ENCODE measurements at places on chromosomes 7 and 10.

DNA sequence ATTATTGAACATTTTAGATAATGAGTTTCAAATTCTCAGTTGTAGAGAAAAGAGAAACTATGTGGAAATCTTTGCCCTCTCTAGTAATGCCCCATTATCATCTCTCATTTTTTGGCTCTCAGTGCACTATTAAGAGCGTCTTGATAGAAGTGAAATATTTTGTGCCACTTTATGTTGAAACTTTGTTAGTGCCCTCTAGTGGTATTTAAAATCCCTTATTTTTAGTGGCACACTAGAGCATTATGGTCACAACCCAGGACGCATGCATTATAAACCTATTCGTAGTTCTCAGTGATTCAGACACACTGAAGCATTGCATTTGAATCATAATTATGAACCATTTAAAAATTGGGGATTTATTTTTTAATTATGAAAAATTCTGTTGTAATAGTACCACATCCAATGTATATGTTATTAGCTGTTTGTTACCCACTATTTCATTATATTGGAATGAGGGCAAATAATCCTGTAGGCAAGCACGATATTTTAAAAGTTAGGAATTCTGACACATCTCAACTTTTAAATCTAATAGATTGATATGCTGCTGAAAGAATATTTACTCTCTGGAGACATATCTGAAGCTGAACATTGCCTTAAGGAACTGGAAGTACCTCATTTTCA lies 21.9 kb downstream of the PDCD4 start:
- DNase-seq, result peak; percentile 28

GRCh38 chr7:29468196-29468595 lies 95.4 kb upstream of the PRR15 start:
- no peak for DNase-seq

DNA sequence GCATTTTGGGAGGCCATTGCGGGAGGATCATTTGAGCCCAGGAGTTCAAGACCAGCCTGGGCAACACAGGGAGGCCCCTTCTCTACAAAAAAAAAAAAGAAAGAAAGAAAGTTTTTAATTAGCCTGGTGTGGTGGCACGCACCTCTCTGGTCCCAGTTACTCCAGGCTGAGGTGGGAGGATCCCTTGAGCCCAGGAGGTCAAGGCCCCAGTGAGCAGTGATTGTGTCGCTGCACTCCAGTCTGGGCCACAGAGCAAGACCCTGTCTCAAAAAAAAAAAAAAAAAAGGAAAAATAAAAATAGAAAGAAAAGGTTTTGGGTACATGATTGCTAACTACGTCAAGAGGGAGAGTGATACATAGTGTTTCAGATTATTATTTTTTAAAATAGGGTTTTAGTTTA lies 2.0 kb upstream of the USP54 start:
- DNase-seq, result no peak

- no peak for DNase-seq
These were observed 138.3 kb downstream of the EGFR start for GRCh38 chr7:55156919-55157763.

DNA sequence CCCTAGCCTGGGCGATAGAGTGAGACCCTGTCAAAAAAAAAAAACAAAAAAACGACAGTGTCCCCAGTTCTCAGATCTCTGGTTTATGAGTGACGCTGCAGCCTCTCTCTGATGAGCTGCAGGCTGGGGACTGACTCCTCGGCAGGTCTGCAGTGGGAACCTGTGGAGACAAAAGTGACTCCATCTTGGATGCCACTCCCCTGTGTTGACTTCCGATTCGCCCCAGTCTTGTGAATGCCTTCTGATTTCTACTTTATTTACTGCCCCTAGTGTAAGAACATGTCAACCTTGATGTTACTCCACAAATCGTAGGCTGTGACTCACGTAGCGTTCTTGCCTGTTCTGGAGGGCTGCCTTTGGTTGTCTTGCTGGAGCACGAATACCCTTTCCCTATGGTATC lies 6.2 kb downstream of the TACR2 start:
- no peak for DNase-seq

DNA sequence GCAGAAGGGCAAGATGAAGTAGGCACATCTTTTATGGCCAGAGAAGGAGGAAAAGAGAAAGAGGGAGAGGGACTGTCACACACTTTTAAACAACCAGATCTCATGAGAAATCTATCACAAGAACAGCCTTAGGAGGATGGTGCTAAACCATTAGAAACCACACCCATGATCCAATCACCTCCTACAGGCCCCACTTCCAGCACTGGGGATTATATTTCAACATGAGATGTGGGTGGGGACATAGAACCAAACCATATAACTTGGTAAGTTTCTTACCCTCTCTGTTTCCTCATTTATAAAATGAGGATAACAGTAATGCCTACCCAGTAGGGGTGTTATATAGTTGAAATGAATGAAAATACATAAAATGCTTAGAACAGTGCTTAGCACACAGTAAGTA lies 66.0 kb downstream of the CHCHD3 start:
- DNase-seq, result no peak

- peak; percentile 64 for DNase-seq
These were observed 3.1 kb downstream of the KLLN start for GRCh38 chr10:87860156-87860795.

DNA sequence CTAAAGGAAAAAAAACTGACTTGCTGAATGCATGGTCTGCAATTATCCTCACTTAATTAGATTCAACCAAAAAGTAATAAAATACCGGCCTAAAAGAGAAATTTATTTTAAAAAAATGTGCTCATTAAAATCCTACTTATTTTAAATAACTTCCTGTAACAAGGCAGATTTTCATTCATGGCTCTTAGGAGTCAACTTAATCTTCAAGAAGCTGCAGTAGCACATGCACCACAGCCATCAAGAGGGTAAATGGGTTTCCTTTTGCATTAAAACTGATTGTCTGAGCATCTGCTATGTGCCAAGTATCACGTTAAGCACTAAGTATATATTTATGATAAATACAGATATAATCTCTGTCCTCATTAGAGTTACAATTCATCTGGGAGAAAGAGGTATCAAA lies 69.9 kb downstream of the SNX13 start:
- DNase-seq, result no peak

DNA sequence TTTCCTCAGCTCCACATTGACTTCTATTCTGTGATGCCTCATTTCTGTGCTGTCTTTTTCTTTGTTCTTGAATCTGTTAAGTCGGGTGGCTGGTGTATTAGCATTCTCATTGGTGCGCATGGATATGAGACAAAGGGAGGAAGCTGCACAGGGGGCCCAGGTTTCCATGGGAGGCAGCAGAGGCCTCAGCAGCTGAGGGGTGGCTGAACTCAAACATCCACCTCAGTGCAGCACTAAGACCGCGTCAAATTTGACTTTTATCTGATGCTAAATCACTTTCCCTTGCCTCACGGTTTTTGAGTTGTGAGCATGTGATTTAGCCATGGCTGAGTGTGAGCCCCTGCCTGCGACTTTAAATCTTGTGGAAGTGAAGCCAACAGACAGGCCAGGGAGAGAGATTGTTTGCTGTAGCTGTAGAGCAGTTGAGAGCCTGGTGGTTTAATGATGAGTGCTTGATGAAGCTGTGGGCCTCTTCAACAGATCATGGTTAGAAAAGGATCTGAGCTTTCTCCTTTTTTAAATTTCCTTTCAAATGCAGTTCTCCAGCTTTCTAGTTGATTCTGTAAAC lies 193.3 kb upstream of the ZNF804B start:
- no peak for DNase-seq

- no peak for DNase-seq
These were observed 56.0 kb upstream of the CTTNBP2 start for GRCh38 chr7:117929237-117929636.

GRCh38 chr7:55343002-55343781 lies 21.9 kb upstream of the LANCL2 start:
- no peak for DNase-seq

GRCh38 chr7:145134377-145134776 lies 298.5 kb upstream of the TPK1 start:
- DNase-seq, result no peak

- DNase-seq, result no peak
These were observed 18.7 kb upstream of the SLF2 start for GRCh38 chr10:100894033-100894432.

DNA sequence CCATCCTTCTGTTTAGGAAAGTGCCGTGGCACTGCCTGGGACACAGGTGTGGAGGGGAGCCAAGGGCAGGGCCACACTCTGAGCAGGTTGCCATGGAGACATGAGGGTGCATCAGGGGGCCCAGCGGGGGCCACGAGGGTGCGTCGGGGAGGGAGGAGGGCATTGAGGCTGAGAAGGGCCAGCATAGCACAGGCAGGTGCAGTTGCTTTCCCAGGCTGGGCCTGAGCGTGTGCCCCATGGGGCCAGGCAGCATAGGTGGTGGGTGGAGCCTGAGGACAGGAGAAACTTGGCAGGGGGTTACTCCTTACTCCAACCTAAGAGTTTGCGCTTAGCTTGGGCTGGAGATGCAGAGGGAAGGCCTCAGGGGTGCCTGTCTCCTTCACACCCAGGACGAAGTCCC lies 15.2 kb downstream of the YKT6 start:
- DNase-seq, result no peak

- no peak for DNase-seq
These were observed 84.7 kb downstream of the CACNA2D1 start for GRCh38 chr7:82358923-82359322.

DNA sequence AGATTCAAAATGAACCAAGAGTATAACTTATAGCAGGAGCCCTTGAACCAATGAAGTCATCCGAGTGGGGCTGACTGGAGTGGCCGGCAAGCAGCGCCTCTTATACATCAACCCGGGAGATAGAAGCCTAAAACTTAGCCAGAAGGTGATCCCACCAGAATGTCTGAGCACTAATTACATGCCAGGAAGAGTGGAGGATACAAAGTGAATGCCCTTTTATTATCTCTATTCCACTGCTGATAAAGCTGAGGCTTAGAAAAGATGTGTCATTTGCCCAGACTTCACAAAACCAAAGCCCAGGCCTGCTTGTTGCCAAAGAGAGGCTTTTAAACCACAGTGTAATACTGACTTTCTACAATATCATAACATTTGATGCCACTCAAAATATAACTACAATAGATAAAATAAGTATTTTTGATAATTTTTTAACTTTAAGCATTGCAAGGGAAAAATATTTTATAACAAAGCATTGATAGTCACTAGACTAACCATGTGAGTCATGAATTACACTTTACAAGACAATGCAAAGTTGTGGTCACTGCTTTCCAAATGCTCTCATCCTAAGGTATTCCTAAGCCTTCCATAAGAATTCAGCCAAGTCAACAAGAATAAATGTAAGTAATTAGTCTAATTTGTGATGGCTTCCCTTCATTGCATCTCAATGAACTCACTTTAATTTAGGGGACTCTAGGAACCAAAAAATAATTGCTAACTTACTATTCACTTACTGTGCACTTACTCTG lies 58.6 kb upstream of the ARID5B start:
- no peak for DNase-seq

GRCh38 chr7:114659409-114660125 lies 245.0 kb downstream of the FOXP2 start:
- no peak for DNase-seq

DNA sequence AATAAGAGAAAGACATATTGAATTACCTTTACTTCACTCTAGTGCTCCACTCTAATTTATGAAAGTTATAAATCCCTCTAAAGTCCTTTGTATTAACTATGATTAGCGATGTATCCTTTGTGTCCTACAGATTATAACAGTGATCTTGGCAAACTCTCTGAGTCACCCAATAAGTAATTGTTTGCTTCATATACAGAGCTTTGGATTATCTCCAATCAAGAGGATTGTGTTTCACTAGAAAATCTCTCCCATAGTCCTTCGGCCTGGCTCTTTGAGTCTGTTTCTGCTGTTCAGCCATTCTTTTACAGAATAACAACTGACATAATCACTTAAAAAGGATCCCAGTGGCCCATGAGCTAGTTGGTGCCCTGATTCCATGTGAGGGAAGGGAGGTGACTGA lies 9.5 kb downstream of the LMOD2 start:
- no peak for DNase-seq

DNA sequence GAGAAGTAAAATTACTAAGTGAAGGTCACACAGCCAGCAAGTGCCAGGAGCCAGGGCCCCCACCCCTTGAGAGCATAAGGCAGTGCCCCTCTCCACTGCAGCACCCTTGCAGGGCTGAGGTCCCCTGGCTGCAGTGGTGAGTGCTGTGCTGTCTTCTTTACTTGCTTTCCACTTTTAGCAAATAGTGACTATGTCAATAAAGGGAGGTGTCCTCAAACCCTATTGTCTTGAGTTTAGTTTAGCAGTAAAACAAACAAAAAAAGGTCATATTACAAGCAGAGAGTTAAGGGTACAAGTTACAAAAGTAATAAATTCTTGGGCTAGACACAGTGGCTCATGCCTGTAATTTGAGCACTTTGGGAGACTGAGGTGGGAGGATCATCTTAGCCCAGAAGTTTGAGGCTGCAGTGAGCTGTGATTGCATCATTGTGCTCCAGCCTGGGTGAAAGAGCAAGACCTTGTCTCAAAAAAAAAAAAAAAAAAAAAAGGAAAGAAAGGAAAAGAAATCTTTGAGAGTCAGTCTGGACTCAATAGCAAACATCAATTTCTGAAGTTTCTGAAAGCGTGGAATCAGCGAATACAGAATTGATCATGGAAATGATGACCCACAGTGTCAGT lies 39.0 kb upstream of the KIF5B start:
- no peak for DNase-seq

GRCh38 chr7:108294595-108294994 lies 161.6 kb downstream of the NRCAM start:
- DNase-seq, result peak; percentile 2

DNA sequence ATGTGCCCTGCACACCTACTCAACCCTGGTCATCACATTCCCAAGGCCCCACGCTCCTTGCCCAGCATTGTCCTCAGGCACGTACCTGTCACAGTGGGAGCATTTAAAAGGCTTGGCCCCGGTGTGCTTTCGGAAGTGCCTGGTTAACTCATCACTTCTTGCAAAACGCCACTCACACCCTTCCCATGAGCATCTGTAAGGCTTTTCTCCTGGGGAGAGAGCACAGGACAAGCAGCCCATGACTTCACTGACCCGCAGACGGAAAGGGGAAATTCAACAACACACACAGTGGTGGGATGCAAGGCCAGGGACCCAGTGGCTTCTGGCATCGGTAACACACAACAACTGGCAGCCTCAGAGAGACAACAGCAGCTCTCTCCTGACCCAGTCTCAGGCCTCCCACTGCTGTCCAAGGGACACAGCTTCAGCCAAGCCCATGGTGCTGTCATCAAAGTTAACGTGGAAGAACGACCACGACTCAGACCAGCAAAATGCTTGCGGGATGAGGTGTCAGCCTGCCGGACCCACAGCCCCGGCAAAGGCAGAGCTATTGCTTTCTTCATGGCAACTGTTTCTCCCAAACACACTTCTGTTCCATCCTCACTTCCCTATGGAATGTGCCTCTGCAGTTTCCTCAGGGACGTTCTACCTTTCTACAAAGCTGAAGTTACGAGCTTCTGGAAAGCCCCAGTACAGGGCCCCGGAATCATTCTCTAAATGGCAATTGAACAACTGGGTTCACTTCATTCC lies 4.8 kb downstream of the KLF6 start:
- DNase-seq, result no peak

Measured in KG1 (cell line).